NCI-H1092 (cell line): ENCODE measurements at places on chromosomes 2 and 18.

DNA sequence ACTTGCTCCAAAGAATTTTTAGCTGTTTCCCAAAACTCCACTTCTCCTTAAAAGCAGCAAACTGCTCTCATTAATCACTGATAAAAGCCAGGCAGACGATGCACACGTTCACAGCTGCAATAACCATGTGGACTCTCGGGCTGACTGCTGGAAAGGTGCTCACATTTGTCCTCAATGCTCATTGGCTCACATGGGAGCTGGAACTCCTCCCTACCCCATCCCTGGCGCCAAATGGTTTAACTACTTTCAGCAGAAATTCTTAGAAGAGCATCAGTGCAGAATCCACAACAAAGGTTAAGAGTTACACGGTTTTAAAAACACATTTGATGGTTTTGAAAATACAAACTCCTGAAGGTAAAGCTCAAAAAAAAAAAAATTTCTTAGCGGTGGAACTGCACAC is 117.1 kb downstream of the NOL10 start:
- no peak for DNase-seq

GRCh38 chr2:240139666-240140393 is 628 bp downstream of the OTOS start:
- DNase-seq, result no peak

DNA sequence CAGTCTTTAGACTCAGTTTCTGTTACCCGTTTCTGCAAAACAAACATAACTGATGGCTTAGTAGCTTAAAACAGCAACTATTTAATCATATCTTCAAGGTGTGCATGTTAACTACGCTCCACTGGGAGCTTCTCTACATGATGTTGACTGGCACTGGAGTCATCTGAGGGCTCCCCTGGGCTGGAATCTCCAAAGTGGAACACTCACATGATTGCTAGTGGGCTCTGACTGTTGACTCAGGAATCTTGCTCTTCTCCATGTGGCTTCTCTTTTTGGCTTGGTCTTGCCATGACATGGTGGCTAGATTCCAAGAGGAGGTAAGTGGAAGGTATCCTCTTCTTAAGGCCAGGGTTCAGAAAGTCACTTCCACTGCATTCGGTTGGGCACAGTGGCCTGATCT is 160.8 kb downstream of the PMAIP1 start:
- no peak for DNase-seq

DNA sequence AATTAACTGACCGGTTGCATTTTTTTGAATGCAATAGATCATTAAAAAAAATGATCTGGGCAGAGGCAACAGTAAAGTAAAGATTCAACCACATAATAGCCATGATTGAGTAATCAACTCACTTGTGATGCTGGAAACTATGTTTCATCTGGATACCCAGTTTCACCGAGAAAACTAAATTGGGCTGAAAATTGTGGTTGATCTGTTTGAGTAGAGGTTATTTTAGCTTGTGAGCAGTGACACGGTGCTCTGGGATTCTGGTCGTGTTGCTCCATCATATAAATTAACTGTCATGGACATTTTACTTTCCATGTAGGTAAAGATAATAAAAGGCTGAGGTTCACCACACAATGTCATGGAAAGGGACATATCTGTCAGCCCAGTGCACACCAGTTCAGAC is 58.7 kb downstream of the CD226 start:
- no peak for DNase-seq

DNA sequence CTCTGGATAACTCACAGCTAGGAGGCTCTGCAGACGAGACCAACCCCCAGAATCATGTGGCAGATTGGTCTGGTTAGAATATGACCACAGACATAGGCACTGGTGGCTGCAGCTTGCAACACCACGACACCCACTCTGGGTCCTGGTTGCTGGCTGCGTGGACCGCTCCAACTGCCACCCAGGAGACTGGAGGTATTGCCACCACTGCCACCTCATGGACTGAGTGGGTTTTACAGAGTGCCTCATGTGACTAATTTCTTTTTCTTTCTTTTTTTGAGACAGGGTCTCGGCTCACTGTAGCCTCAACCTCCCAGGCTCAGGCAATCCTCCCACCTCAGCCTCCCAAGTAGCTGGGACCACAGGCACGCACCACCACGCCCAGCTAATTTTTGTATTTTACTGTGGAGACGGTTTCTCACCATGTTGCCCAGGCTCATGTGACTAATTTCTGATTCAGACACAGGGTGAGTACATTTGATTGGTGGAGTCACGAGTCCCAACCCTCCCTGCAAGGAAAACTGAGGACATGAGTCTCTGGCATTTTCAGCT is 29.9 kb upstream of the NT5DC4 start:
- DNase-seq, result no peak

DNA sequence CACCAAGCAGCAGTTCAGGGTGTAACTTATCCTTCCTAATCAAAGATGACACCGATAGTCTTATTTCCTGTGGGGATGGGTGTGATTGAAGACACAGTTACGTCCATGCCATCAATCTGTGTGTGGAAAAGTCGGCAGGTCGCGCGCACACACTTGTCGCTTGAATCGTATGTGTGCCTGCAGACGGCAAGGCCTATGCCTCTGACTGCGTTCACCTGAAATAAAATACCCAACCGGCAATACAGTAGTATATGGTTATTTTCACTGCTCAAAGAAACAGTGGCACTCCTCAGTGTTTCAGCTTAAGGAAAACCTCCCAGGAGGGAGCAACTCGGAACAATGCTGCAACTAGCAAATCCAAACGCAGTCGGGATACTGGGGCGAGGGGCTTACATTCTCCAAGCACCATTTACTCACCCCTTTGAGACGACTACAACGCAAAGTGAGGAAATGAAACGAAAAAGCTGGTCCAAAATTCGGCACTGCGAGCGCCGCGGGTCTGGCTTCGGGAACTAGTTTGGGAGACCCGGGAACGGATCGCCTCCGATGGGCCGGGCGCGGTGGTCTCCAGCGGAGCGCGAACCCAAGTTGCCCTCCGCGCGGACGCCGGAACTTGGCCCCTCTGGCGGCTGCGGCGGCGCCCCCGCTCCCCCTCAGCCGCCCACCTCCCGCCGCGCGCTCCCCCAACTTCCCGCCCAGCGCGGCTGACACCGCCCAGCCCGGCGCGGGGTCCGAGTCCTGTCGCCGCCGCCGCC is 675 bp downstream of the PRKD3 start:
- no peak for DNase-seq
